ENCODE measurements at places on chromosomes 16 and 17. TPM values are rescaled to one million over a fixed set of nuclear protein-coding genes. Genes with fewer than 3 reads are reported as not detected.

DNA sequence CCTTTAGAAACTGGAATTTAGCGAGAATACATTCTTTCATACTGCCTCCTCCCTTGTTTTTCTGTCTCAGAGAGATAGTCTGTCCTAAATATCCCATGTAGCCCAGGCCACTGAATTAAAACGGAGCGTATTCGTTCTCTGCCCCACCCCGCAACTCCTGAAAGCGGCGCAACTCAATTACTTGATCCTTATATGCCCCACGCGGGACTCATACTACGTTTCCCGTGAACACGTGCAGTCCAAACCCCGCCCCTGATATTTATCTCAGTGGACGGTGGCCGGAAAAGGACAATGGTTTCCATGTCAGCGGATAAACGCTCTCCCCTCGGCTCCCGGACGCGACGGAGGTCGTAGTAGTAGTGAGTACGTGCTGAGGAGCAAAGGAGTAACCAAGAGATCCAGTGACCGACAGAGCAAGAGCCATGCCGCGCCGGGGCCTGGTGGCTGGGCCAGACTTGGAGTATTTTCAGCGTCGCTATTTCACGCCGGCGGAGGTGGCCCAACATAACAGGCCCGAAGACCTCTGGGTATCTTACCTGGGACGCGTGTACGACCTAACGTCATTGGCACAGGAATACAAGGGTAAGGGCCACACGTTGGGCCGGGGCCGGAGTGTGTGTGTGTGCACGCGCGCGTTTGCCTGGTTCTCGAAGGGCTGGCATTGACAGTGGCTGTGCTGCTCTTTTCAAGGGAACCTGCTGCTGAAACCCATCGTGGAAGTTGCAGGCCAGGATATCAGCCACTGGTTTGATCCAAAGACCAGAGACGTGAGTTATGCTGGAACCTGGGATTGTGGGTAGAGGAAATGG is at the start of gene CYB5D1:
TSS of gene CYB5D1 (plus strand) at position 291 of the 809 bp plus-strand sequence. CDS start at position 423, 132 bp downstream.
- DNase-seq: peak; percentile 94

SULT1A2 gene
- total RNA-seq: 0.73 TPM

DNA sequence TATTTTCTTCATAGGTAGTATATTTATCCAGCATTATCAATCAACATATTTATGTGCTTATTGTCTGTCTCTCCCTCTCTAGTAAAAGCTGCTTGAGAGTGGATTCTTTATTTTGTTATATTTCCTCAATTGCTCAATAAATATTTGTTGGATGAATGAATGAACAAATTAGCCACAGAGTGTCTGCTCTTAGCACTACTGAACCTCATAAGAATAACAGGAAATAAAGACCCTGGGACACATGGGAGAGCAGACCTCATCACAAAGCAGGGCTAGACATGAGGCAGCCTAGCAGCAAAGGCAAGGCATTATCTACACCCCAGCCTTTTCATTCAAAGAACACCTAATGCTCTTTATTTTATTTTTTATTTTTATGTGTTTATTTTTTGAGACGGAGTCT is 34.9 kb upstream of the TANC2 start:
- no peak for DNase-seq

GRCh38 chr17:65434251-65434650 is 127.2 kb downstream of the AXIN2 start:
- no peak for DNase-seq

GRCh38 chr17:2982854-2983253 is 80.6 kb downstream of the OR1D5 start:
- peak; percentile 87 for DNase-seq

PRKCB gene
- 2.3 TPM for total RNA-seq

DNA sequence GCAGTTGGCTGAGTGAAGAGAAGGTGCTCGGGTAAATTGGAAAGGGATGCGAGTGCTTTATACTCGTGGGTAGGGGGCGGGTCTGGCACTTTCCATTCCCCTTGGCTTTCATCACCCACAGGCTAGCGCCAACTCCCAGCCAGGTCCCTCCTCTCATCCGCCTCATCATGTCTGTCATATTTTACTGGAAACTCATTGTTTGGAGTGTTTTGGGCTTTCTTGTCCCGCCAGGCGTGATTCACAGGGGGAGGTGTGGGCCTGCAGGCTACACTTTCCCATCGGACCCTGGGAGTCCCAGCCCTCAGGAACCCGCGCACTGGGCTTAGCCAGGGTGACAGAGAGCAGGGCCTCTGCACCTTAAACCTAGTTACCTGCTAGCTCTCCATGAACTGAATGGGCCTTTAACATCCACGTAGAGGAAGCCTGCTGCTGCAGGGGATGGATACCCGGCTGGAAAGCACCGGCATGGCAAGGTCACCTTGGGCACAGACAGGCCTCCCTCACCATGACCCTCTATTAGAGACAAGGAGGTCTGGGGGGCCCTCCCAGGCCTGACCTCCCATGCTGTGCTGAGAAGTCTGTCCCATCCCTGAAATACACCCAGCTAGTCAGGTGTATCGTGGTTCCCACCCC is at the start of gene KRT14:
TSS of gene KRT14 (minus strand) at position 33 of the 633 bp plus-strand sequence. CDS start 61 bp downstream, outside the sequence.
- DNase-seq: no peak

DNA sequence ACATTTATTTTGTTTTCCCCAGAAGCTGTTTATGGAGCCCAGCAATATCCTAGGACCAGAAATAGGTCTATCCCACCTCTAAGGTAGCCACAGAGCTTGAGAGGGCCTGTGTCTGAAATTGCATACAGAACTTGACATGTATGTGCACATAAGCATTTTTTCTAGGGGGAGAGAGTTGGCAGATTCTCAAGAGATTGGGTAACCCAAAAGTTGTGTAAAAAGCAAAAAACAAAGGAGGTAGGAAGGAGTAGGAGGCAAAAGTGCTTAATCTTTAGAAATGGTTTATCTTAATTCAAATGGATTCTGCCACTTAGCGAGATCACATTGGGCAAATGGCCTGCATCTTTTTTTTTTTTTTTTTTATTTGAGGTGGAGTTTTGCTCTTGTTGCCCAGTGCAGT is 3.5 kb downstream of the PLK1 start:
- DNase-seq: no peak

- DNase-seq: no peak
Measured at GRCh38 chr16:14562691-14563491, 67.2 kb downstream of the PARN start.

TVP23A gene
- 0.13 TPM for total RNA-seq

PIK3R6 gene
- 1.00 TPM for total RNA-seq

NPIPB5 gene
- total RNA-seq: 62.5 TPM

CASKIN1 gene
- 1.2 TPM for total RNA-seq

WSCD1 gene
- 1.4 TPM for total RNA-seq

OR1A1 gene
- not detected for total RNA-seq

DNA sequence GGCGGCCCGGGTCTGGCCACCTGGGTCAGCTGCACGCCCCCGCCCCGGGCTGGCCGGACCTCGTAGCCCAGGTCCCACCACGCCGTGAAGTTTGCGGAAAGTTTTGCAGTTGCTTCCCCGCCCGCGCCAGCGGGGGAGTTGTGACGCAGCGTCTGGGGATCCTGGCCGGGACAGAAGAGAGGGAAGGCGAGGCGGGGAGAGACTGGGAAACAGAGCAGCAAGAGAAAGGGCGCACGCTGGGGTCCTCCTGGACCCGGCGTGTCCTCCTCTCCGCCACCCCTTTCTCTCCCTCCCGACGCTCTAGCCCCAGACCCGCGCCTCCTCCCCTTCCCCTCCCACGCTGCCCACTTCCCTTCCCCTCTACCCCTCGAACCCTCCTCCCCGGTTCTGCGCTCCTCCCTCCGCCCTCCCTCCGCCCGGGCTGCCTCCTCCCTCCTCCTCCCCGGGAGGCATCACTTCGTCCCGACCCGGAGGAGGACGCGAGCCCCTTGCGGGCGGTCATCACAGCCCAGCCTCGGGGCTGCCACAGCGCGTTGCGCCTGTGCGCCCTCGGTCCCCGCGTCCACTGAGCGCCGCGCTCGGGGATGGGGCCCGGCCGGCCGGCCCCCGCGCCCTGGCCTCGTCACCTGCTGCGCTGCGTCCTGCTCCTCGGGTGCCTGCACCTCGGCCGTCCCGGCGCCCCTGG is at the start of gene MRC2:
TSS of gene MRC2 (plus strand) at position 452 of the 685 bp plus-strand sequence. CDS start at position 585, 133 bp downstream.
- DNase-seq: peak; percentile 81

GRCh38 chr16:69243479-69243878 is 56.5 kb downstream of the SNTB2 start:
- no peak for DNase-seq

DNA sequence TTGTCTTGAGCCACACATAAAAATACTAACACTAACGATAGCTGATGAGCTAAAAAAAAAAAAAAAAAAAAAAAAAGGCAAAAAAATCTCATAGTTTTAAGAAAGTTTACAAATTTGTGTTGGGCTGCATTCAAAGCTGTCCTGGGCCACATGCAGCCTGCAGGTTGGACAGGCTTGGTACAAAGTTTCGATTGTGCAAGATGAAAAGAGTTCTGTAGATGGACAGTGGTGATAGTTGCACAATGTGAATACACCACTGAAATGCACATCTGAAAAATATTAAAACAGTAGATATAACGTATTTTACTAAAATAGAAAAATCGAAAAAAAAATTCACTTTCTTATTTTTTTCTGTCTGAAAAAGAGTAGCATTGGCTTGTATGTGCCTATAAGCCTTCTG is 42.9 kb downstream of the AMFR start:
- DNase-seq: no peak

- DNase-seq: no peak
Measured at GRCh38 chr17:72463287-72464102, 342.7 kb downstream of the SOX9 start.

TMEM114 gene
- total RNA-seq: not detected

DNA sequence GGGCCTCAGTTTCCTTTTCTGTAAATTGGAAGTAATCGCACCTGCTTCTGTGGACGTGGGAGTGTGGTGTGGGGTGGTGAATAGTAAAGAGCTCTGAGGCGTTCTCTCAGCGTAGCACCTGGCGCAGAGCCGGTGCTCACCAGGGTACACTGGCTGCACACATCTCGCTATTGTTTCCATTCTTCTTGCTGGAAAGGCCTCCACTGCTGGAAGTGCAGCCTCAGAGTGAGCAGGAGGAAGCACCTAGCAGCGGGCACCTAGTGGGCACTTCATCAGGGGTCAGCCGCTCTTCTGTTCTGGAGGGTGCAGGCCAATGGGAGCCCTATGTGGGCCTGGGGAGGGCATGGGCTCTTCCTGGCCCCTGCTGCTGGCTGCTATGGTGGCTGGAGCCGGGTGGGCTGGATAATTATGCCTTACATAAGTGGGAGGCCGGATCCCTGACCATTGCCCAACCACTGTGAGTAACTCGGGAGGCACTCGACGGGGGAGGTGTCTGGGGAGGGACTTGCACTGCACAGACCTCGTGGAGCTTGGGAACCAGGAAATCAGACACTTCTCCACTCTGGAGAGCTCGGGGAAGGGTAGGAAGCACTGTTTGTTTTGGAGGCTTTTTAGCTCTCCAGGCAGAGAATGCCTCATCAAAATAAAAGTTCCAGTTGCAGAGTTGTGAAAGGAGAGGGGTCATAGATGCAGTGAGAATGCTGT is 1.7 kb downstream of the MAP2K3 start:
- peak; percentile 94 for DNase-seq

GRCh38 chr17:59160157-59161025 is 4.8 kb downstream of the PRR11 start:
- DNase-seq: no peak

DNA sequence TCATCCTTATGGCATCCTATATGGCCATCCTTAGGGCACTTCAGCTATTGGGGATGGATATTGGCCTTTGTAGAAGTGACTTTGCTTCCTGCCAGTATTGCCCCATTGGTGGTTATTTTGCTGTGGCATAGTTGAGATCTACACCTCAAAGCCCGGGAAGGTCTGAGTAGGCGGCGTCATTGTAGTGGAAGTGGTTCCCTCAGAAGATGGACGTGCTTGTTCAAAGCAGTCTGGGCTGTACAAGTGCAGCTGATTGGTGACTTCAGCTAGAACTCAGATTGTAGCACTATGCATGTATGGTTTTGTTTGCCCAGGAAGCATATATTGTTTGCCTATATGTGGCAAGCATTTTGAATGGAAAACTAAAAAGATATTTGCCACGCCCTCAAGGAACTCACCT is 83.2 kb downstream of the TMC6 start:
- DNase-seq: no peak

CTRL gene
- total RNA-seq: not detected

RNF222 gene
- not detected for total RNA-seq

DNA sequence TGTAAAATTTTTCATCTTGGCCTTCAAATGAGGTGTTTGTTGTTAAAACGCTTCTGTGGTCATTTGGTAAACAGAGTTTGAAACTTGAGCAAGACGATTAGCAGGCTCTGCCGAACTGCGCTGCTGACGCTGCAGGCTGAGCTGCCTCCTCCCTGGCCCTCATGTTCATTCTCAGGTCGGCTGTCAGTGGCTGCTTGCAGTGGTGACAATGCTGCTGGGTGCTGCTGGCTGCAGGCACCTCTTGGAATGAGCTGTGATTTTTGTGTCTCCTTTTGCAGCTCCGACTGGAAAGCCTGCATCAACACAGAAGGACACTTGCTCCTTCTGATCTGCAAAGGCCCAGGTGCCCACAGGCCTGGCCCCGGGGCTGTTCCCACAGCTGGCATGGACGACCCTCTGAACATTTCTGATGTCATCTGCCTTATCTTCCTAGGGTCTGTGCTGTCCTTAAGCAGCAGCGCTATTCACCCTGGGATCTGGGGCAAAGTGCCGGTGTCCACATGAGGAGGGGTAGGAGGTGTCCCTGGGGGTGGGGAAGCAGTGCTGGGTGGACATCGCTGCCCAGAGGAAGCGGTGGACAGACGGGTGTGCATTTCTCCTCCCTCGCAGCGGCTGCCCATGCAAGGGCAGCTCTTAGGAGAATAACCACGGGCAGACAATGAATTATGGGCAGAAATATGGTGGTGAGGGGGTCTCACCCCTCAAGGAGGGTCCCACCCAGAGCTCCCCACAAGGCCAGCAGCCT is 23.1 kb upstream of the OSGIN1 start:
- no peak for DNase-seq

- no peak for DNase-seq
Measured at GRCh38 chr17:35345445-35345925, 27.9 kb downstream of the SLFN11 start.

DNA sequence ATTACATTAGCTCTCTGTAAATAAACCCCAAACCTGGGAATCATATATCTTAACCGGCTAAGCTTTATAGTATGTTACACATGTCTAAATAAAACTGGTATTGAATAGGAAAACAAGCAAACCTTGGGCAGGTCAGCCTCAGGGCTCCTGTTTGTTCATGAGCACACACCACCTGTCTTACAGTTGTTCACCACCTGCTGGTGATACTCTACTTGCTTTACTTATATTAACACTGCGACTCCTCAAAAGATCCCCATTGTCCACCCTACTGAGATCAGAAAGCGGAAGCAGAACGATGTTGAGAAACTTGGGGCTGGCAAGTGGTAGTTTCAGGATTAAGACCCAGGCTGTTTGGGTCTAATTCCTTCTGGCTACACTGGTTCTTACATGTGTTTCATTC is 16.4 kb downstream of the CDH13 start:
- DNase-seq: no peak

GRCh38 chr17:8073627-8074484 is 13.7 kb downstream of the ALOX12B start:
- DNase-seq: peak; percentile 84

GAS2L2 gene
- total RNA-seq: 0.08 TPM

DNA sequence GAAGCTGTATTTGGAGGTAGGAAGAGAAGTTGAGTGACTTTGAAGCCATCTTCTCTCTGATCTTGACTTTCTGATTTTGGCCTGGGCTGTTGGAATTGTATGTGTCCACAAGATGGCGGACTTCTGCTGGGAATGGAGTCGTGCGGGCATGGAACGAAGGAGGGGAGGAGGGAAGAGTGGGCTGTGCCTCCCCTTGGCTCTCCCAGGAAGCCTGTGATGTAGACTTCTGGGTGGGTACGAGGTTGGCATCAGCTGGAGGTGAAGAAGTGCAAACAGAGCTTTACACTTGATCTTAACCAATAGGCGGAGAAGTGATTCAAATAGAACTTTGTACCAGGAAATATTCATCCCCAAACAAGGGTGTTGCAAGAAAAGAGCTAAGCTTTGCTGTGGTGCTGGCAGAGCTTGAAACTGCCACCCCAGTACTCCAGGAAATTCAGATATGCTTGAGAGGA is 7.4 kb upstream of the TMEM220 start:
- DNase-seq: no peak
